Activated T-helper 17 cell treated with anti-CD3 and anti-CD28 coated beads, Interleukin-2, amount 50 U/mL, for 72 hours (primary cell): ENCODE measurements at places on chromosomes 11 and 22. TPM values are rescaled to one million over a fixed set of nuclear protein-coding genes. Genes with fewer than 3 reads are reported as not detected.

- ATAC-seq, result no peak
Measured at GRCh38 chr22:44658311-44658953, 43.6 kb upstream of the PRR5 start.

Gene CALCA
- not detected for total RNA-seq

Gene LINC01488
- not detected for total RNA-seq

DNA sequence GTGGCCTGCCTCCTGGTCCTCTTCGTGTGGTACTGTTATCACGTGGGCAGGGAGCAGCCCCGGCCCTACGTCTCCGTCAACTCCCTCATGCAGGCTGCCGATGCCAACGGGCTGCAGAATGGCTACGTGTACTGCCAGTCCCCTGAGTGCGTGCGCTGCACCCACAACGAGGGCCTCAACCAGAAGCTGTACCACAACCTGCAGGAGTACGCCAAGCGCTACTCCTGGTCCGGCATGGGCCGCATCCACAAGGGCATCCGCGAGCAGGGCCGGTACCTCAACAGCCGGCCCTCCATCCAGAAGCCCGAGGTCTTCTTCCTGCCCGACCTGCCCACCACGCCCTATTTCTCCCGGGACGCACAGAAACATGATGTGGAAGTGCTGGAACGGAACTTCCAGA, 4.7 kb downstream of the ASPHD2 start:
- ATAC-seq, result no peak

- ATAC-seq, result no peak
Measured at GRCh38 chr11:100080381-100080780, 606.7 kb upstream of the ARHGAP42 start.

DNA sequence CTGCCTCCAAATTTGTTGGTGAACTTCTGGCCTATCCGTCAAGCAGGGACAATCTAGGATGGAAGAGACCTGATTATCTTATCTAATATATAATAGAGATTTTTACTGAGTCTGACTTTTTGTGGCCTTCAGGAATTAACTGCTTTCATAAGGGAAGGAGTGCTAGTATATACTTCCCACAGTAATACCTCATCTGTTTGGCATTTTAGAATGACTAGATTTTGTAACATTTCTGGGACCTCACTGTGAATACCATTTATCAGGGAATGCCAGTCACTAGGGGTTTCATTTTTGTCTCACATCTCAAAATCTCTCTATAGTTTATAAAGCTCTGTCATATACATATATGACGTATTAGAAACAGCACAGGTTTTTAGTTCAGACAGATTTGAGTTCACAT, 114.3 kb downstream of the INSC start:
- ATAC-seq, result no peak

GRCh38 chr11:962688-963087, 37.0 kb downstream of the AP2A2 start:
- ATAC-seq, result no peak

Gene TRIM48
- total RNA-seq, result not detected

DNA sequence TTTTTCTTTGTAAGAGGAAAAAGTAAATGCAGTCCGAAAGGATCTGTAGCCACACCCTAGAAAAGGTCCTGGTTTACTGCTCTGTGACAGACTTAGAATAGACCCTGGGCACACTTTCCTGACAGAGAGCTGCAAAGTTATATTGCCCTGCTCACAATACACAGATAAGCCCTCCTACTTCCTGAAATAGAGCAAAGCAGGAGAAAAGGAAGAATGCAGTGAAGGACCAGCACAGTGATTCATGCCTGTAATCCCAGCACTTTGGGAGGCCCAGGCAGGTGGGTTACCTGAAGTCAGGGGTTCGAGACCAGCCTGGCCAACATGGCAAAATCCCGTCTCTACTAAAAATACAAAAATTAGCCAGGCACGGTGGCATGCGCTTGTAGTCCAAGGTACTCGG, 2.2 kb downstream of the CYB561A3 start:
- ATAC-seq, result no peak

Gene MPEG1
- total RNA-seq, result not detected

- no peak for ATAC-seq
Measured at GRCh38 chr22:28053896-28054818, 135.1 kb upstream of the PITPNB start.

Gene WNT11
- not detected for total RNA-seq

Gene KRTAP5-8
- not detected for total RNA-seq

DNA sequence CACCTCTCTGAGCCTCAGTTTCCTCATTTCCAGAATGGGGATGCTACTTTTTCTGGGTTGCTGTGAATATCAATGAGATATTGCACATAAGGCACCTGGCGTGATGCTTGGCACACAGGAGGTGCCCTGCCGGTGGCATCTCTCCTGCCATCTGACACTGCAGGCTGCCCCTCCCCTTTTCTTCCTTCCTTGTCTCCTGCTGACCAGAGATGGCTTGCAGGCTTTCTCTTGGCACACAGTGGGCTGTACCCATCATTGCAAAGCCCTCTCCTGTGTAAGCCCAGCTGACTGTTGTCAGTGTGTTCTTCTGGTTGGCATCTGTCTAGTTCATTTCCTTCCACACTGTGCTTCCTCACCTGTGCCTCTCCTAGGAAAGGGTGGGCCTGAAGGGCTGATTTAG, 91.7 kb downstream of the MYO18B start:
- no peak for ATAC-seq

GRCh38 chr11:117716521-117717440, 80.2 kb downstream of the DSCAML1 start:
- no peak for ATAC-seq

Gene OR52E8
- not detected for total RNA-seq

DNA sequence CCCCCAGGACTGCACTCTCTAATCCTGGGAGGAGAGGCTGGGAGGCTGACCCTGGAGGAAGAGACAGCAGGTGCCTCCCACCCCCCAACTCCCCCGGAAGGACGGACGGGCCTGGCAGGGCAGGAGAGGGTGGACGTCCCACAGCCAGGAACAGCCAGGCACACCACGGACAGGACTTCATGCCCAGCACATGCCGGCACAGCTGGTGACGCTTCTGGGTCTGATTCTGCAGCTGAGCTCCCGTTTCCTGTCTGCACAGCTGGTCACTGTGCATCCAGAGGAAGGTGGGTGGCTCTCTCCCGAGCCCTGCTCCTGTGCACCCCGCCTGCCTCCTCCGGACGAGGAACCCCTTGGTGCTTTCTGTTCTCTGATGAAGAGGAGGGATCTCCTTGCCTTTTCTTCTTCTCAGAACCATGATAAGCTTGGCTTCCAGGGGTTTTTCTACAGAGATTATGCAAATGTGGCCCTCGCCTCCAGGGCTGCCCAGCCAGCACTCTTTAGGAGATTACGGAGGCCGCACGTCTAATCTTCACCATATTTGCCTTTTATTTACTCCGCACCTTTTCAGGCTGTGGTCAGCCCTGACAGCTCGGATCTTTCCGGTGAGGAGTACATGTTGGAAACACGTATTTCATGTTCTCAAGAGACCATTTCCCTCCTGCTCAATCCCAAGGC, 1295.8 kb downstream of the BRD1 start:
- ATAC-seq, result no peak

- ATAC-seq, result no peak
Measured at GRCh38 chr11:120501976-120502755, 9.4 kb upstream of the GRIK4 start.

DNA sequence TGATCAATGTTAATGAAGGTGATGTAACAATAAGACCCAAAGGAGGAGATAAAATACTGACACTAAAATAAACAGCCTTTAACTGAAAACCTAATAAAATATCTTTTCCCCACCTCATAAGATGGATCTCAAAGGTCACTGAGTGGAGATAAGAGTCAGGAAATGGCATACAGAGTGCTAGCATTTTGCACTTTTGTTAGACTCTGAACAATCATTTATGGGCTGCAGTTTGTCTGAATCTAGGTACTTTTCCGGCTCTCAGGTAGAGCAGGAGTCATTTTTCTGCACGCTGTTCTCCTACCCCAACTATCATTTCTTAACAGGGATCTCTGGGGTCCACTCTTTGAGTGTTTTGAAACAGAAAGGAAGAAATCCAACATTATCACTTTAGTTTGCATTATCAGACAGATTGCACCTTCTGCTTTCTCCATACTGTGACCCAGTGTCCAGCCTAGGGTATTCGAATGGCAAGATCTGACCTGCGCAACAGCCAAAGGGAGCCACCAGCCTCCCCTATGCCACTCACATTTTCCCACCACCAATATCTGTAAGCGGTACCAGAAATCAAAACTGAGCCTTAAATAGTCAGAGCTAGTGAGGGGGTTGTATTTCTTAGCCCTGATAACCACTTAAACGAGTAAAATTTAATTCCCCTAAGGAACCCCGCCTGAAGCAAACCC, 863 bp downstream of the SIAE start:
- no peak for ATAC-seq

DNA sequence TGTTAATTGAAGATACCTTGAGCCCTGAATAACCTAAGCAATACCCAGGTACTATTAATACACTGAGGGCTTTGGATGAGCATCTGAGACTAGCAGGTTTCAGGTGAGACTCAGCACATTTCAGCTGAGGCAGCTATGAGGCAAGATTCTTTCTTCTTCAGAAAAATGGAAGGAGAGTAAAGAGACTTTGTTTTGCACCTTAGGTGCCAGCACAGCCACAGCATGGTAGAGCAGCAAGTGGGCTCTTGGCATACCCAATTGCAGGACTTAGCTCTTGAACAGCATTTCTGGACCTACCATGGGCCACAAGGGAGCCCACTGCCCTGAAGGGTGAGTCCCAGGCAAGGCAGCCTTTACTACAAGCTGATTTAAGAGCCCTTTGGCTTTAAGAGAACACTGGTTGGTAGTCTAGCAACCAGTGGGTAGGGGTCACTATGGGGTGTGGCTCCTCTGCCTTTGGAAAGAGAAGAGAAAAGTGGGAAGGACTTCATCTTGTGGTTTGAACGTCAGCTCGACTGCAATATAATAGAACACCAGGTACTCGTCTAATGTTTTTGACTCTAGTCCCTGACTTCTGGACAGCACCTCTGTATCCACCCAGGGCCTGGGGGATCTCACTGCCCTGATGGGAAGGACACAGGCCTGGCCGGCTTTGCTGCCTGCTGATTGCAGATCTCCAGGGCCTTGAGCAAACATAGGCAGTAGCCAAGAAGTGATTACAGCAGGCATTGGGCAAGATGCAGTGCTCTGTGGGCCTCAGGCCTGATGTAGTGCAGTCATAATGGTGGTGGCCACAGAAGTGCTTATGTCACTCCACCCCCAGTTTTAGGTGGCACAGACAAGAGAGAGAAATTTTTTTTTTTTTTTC, 73.3 kb downstream of the GLYATL1 start:
- no peak for ATAC-seq

DNA sequence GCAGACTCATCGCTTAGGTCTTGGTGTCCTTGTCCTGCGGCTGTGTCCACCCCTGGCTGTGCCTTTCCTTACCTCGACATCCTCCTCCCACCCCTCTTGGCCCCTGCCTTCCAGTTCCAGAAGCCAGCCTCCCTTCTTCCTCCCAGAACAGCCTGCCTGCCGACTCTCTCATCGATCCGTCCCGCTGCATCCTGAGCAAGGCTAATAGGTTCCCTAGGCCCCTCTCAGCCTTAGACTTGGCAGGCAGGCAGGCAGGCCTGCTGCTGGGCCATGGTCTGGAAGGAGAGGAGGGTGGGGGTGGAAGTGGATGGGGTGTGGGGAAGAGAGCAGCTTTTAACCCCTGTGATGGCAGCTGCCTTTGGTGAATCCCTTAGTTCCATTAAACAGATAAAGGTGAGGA, 196.7 kb upstream of the TBCEL start:
- ATAC-seq, result no peak

Gene PATE2
- not detected for total RNA-seq

Gene SYCE3
- total RNA-seq, result 0.65 TPM

- no peak for ATAC-seq
Measured at GRCh38 chr11:120590472-120590871, 78.9 kb downstream of the GRIK4 start.

Gene RIC3
- 13.4 TPM for total RNA-seq

GRCh38 chr11:65911682-65912568, 6.9 kb downstream of the C11orf68 start:
- ATAC-seq, result no peak

DNA sequence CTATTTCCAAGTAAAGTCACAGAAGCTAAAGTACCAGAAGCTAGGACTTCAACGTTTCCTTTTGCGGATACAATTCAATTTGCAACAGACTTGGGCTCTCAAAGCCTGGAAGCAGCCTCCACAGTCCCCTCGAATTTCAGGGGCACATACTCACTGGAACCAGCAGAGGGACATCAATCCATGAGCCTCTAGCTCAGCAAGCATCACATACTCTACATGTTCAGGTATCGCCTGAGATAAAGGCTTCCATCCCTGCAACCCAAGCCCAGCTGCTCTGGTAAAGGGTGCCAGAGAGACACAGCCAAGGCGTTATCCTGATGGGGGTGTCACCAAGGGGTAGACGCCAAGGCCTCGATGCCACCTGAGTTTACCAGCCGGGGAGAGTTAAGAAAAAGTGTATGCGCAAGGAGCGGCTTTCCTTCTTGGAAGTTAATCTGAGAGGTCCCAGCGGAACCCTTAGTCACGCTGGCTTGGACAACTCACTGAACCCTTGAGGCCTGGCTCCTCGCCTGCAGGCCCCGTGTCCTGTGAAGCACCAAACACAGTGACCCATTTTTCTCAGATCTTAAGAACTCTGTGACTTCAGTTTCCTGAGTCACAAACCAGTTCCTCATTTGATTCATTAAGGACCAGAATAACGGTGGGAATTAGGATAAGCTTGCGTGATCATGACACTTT, 13.0 kb downstream of the LTO1 start:
- ATAC-seq, result no peak

DNA sequence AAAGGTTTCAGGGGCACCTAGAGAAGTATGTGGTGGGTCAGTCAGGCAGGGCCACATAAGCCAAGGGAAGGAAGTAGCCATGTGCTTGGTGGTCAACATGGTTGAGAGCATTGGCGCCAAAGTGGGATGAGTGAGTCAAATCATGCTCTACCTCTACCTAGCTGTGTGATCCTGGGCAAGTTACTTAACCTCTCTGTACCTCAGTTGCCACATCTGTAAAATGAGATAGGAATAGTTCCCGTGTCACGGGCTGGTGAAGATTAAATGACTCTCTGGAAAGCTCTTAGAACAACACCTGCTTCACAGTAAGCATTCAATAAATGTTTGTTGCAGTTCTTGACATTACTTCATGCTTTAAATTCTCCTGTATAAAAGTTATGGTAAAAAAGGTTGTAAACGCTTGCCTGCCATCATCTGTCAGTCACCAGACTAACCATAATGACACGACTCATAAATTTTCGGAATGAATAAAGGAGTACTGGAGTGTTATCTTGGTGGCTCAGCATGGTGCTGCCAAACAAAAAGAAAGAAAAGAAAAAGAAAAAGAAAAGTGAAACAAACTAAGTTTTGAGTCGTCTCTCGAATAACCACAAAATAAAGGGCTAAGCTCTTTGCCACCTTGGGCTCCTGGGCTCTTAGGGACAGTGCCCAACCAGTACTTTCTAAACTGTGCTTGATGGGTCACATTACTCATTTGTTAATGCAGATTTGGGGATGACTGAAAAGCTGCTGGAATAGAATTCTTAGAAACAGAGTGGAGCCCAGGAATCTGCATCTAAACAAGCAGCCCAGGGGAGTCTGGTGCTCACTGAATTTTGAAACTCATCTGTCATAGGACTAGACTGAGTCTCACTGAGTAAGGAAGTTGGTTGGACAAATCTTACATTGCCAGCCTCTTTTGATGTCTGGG, 107.6 kb downstream of the LDLRAD3 start:
- no peak for ATAC-seq
